ENCODE measurements at places on chromosomes 7 and 10.

- no peak for DNase-seq
Measured at GRCh38 chr7:116324582-116324981, 114.2 kb downstream of the TES start.

DNA sequence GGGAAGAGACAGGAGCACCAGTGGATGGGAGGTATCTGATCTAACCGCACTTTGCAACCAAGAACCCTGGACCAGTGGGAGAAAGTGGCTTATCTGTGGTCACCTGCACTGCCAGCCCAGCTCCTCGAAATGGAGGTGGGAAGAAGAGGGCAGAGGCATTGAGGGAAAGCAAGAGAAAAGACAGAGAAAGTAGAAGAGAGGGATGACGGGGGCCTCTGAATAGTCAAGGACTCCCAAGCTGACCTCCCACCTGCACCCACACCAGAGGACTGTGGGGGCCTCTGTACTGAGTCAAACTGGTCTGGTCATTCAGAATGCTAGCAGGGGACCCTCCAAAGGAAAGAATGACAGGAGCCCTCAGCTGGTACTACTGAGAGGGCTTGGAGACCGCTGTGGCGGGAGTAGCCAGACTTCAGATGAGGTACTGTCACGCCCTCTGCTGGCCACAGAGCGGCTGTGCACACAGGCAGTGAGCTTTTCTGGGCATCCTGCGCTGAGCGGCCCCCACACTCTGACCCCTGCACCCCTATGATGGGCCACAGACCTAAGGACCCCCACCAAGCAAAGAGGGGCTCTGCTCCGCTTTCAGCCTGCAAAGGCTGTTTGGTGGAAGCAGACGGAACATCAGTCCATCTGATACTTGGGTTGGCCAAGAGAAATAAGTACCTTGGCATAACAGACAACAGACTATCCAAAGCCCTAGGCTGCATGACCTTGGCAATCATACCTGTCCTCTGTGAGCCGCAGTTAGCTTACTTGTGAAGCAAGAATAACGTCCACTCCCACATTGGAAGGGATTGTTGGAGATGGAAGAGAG, 112.9 kb downstream of the COL13A1 start:
- DNase-seq = peak; percentile 40

GRCh38 chr10:51074238-51075028, at the start of gene PRKG1:
Gene PRKG1, plus strand, starts transcription at chr10:51074487.
- DNase-seq = no peak

DNA sequence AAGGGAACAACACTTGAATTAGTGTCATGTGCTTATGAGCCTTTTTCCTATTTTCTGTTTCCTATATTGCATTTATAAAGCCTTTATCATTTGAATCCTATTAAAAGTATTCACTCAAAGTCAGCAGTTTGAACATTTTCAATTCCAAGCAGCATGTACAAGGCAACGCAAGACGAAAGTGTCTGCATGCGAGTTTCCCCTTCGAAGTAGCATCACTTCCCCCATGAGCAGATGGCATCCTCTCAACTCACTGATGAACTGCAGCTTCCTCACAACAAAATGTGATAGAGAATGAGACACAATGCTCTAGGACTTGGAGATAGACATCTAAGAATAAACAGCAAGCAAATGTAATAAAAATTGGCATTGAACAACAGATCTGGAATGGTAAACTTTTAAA, 270.7 kb downstream of the PRPF18 start:
- DNase-seq = no peak

DNA sequence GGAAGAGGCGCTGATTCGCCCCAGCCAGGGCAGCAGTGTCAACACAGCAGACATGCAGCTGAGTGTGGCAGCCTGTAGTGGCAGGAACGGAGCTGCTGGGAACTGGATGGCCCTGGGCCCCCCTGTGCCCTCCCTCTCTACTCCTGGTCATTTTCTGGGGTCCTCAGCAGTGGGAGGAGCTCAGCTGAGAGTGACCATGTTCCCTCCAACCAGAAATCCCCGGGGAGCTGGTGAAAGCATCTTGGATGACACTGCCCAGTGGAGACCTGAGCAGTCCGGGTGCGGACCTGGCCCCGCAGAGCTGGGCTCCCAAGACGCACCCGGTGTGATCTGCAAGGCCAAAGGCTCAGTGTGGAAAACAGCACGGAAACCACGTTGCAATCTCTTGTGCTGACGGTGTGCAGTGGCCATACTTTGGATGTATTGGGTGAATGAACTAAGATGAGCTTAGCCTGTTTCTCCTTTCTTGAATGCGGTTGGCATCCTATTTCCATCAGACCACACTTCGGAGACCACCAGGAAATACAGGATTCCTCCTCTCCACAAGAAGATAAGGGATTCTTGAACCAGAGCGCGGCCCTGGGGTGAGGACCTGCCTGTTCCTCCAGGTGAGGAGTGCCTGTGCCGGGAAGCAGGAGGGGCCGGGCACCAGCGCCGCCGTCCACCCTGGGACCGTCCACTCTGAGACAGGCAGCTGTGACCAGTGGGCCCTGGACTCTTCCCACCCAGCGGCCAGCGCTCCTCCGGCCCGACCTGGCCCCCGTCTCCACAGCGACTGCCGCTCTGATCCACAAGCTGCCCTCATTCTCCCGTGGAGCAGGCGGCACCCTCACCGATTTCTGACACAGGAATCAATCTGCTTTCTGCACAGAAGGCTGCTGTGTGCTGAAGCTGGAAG, 93.5 kb upstream of the DIP2C start:
- DNase-seq = no peak

- DNase-seq = no peak
Measured at GRCh38 chr10:131972474-131973071, 9.2 kb downstream of the BNIP3 start.

- no peak for DNase-seq
Measured at GRCh38 chr7:43905956-43906330, 453 bp downstream of the URGCP start.

- no peak for DNase-seq
Measured at GRCh38 chr7:128019288-128019687, 11.9 kb downstream of the LRRC4 start.

GRCh38 chr10:71260622-71261325, 48.4 kb downstream of the UNC5B start:
- no peak for DNase-seq

DNA sequence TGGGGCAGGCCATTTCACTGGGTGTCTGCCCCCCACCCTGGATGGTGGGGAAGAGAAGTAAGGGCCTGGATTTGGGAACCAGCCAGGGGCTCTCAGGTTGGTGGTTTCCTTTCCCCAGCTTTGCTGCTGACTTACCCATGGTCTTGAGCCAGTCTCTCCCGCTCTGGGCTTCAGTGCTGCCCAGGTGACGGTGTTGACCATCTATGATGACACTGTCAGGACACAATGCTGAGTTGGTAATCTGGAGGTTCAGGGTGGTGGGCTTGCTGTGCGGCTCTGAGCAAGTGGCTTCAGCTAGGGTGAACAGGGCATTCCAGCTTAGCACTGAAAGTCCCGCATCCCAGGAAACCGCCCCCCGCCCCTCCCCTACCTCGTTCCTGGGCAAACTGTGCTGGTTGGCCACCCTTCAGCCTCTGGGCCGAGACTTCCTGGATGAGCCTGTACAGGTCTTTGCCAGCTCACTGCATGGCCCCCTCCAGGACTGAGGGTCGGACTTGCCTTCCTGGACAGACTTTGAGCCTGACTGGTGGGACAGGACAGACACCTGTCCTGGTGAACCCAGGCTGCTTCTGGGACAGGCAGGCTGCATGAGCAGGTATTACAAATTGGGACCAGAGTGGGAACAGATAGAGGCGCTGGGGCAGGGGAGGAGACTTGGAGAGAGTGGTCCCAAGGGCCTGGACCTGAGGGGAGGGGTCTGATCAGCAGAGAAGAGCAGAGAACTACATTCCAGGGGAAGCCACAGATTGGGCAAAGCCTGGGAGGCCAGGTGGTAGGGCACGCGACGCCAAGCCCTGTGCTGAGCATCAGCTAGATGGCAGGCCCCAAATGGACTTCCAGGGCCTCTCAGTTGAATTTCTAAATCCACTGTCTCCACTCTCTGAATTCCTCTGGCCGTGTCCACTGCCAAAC, 19.9 kb upstream of the ZMIZ1 start:
- DNase-seq = no peak

GRCh38 chr10:72062382-72062781, 26.0 kb downstream of the SPOCK2 start:
- no peak for DNase-seq

DNA sequence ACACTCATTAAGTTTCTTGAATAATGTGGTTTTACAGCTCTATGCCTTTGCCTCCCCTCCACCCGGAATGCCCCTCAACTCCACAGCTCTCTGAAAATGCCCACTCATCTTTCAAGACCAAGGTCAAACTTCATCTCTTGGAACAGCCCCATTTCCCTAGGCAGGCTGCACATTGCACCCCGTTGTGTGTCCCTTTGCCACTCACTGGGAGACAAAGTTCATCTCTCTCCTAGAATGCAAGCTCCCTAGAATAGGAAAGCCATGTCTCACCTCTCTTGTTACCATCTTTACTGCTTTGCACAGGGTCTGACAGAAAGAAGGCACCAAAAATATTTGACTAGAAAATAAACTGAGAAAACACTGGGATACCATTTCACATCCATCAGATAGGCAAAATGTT, 33.3 kb downstream of the UBE2H start:
- no peak for DNase-seq

DNA sequence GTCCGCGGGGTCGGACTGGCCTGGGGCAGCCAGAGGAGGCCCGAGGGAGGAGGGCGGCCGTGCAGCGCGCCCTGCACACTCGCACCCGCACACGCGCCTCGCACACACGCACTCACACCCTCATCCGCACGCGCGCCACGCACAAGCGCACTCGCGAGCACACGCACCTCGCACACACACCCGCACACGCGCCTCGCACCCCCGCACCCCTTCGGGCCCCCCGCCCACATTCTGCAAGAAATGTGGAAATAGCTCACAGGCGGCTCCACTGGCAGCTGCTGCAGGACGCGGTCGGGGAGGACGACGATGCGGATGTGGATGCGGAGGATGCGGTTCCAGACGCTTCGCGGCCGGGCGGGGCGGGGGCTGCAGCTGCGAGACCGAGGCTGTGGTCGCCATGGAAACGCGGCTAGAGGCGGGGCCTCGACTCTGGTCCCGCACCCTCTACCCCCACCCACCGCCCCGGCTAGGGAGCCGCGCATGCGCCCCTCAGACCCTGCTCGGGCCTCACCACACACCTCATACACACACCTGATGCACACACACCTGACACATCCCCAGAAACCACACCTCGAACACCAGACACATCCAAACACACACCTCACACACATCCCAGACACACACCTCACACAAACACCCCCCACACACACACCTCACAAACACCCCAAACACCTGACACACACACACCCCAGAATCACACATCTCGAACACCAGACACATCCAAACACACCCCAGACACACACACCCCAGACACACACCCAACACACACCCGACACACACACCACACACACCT, at the start of gene CALY:
Gene CALY (minus strand): TSS at position 320 of the 793 bp plus-strand sequence. CDS start 7,907 bp downstream, outside the sequence.
- no peak for DNase-seq

- no peak for DNase-seq
Measured at GRCh38 chr7:149735779-149736477, 37.5 kb downstream of the ZNF467 start.

- no peak for DNase-seq
Measured at GRCh38 chr10:79260811-79261740, 86.2 kb upstream of the PPIF start.

DNA sequence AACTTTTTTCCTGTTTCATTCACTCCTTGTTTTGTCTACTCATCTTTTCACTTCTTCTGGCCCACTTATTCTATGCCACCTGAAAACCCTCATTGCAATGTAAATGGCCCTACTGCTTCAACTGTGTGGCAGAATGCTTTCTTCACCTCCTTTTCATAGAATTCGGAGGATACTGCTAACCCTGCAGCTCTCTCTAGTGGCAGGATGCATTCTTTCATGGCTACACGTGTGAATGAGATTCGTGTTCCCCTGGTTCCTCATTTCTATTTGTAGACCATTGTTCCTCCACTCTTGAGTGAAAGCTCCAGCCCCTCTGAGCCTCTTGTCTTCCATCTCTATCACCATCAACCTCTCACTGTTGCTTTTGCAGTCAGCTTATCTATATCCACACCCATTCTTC, 20.9 kb upstream of the CYP26C1 start:
- DNase-seq = no peak

- DNase-seq = peak; percentile 87
Measured at GRCh38 chr7:75878769-75879611, at the start of gene RHBDD2. Gene RHBDD2, plus strand, starts transcription at chr7:75879034. Its CDS starts 49 bp downstream, at chr7:75879083.

DNA sequence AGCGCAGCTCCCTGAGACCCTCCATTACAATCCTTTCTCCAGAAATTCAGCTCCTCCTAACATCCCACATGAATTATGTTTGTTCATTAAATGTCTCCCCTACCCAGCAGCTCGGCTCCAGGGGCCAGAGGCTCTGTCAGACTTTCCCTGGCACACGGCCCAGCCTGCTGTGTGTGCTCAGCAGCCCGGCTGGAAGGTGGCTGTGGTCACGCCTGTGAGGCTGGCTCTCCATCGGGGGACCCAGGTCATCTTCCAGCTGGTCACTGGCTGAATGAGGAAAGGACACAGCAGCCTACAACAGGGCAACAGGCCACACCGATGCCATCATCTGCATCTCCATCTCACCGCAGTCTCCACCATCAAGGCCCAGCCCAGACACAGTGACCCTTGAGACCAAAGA, 219.8 kb downstream of the MAD1L1 start:
- no peak for DNase-seq

- no peak for DNase-seq
Measured at GRCh38 chr10:111873041-111873440, 310.5 kb downstream of the GPAM start.

- DNase-seq = no peak
Measured at GRCh38 chr10:13758312-13758711, 171.5 kb downstream of the PRPF18 start.

DNA sequence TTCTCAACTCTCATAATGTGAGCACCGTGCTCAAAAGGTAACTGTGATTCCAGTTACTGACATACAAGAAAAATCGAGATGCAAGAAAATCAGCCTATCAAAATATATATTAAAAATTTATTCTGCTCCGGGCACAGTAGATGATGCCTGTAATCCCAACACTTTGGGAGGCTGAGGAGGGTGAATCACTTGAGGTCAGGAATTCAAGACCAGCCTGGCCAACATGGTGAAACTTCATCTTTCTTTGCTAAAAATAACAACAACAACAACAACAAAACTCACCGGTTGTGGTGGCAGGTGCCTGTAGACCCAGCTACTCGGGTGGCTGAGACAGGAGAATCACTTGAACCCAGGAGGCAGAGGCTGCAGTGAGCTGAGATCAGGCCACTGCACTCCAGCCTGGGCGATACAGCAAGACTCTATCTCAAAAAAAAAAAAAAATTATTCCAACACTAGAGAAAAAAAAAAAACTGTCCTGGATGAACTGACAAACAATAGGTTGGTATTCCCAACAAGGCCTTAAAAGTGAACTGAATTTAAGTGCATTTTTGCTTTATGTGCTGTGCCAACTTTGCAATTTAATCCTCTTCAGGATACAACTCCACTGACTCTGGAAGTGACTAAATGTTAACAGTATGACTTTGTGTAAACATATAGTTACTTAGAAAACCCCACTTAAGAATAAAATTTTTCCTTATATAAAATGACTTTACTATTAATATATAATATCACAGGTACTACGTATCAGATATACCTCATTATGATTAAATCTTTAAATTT, 51.1 kb downstream of the JMJD1C start:
- no peak for DNase-seq

DNA sequence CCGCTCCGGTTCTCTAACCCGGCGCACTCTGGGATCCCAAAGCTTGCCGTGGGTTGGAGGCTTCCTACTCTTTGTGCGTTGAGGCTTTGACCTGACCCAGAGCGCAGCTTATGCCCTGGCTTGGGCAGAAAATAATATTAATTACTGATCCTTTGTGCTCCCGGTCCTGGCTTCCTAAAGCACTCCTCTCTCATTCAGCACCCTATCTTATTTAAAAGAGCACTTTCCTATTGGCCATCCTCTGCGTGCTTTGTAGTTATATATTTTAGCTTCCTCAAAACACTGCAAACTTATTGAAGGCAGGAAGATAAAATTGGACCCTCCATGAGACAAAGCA, 466.0 kb downstream of the XPNPEP1 start:
- no peak for DNase-seq
